ENCODE measurements at places on chromosomes 3 and 15. TPM values are rescaled to one million over a fixed set of nuclear protein-coding genes. Genes with fewer than 3 reads are reported as not detected.

- H3K36me3 ChIP-seq: no peaks in the 10 kb centered on the region
- no peak overlapping the region for H3K4me3 ChIP-seq
- no peaks in the 10 kb centered on the region for H3K27me3 ChIP-seq
Observed at GRCh38 chr3:126763035-126763434, 59.0 kb downstream of the CHCHD6 start.

DNA sequence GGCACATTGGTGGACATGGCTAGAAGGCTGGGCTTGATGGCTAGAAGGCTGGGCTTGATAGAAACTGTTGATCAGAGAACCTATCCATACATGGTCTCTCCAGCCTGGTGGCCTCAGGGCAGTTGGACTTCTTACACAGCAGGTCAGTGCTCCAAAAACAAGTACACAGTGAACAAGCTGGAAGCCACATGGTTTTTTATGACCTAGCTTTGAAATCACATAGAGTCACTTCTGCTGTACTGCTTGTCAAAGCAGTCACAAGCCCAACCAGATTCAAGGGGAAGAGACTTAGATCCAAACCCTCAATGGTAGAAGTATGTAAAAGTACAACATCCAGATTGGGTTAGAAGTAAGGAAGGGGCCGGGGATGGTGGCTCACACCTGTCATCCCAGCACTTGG lies 89.4 kb upstream of the HES1 start:
- no peak overlapping the region for H3K27ac ChIP-seq
- peaks cover 21% of the 10 kb centered on the region for H3K4me1 ChIP-seq
- no peak for DNase-seq
- H3K4me3 ChIP-seq: no peak overlapping the region

Gene PLCB2
- 61.9 TPM for total RNA-seq

- H3K27ac ChIP-seq: no peak overlapping the region
- H3K4me3 ChIP-seq: no peak overlapping the region
- no peaks in the 10 kb centered on the region for H3K27me3 ChIP-seq
- DNase-seq: no peak
- no peaks in the 10 kb centered on the region for H3K36me3 ChIP-seq
- H3K4me1 ChIP-seq: peaks cover 31% of the 10 kb centered on the region
Observed at GRCh38 chr15:71685420-71685993, 124.8 kb upstream of the NR2E3 start.

- no peak overlapping the region for H3K4me3 ChIP-seq
- H3K27me3 ChIP-seq: no peaks in the 10 kb centered on the region
- H3K27ac ChIP-seq: no peak overlapping the region
- H3K36me3 ChIP-seq: peaks cover 7% of the 10 kb centered on the region
Observed at GRCh38 chr3:43695443-43695842, 4.7 kb downstream of the ABHD5 start.

GRCh38 chr3:188266562-188267274 lies 112.8 kb downstream of the LPP start:
- peak; percentile 75 for DNase-seq
- peak overlapping the region; percentile 15 for H3K4me3 ChIP-seq
- no peaks in the 10 kb centered on the region for H3K27me3 ChIP-seq

Gene FBLN2
- total RNA-seq: 7.4 TPM

GRCh38 chr3:81967393-81967792 lies 205.9 kb upstream of the GBE1 start:
- H3K4me1 ChIP-seq: no peaks in the 10 kb centered on the region
- H3K27me3 ChIP-seq: no peaks in the 10 kb centered on the region
- H3K4me3 ChIP-seq: no peak overlapping the region
- no peaks in the 10 kb centered on the region for H3K36me3 ChIP-seq

GRCh38 chr3:33089515-33089914 lies 7.4 kb downstream of the GLB1 start:
- no peak overlapping the region for H3K4me3 ChIP-seq
- DNase-seq: no peak
- H3K36me3 ChIP-seq: peaks cover 49% of the 10 kb centered on the region
- H3K4me1 ChIP-seq: no peaks in the 10 kb centered on the region
- H3K27ac ChIP-seq: no peak overlapping the region
- no peaks in the 10 kb centered on the region for H3K27me3 ChIP-seq

DNA sequence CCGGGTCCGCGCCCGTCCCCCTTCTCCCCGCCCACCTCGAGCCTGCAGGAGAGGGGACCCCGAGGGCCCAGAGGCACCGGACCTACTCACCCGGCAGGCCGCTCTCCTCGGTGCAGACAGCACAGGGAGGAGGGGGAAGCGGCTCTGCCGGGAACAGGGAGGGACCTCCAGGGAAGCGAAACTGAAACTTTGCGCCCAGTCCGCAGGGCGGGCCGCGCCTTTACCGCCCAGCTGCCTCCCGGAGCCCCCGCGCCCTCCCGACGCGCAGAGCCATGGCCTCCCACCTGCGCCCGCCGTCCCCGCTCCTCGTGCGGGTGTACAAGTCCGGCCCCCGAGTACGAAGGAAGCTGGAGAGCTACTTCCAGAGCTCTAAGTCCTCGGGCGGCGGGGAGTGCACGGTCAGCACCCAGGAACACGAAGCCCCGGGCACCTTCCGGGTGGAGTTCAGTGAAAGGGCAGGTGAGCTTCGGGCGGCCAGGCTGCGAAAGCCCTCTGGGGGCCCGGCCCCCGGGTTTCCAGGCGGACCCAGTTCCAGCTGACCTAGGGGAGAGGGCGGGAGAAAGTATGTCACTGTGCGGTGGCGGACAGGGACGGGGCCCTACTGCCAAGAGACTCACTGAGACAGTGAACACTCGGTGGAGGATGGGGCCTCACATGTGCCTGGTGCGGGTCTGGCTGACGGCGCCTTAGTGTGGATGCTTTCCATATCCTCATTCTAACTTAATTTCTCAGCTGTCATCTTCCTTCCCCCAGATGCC lies at the start of the genes DTX3L and PARP9:
DTX3L (plus strand) TSS at position 184 of the 758 bp plus-strand sequence; CDS start at position 273, 89 bp downstream.
PARP9 (minus strand) TSS at position 146 of the 758 bp plus-strand sequence. CDS start 4,680 bp downstream, outside the sequence.
- peaks cover 43% of the 10 kb centered on the region for H3K36me3 ChIP-seq
- peak; percentile 78 for DNase-seq
- peak within 1 kb of the TSS; percentile 95 for H3K27ac ChIP-seq
- peak within 1 kb of the TSS; percentile 92 for H3K4me3 ChIP-seq

Gene MYZAP
- total RNA-seq: 0.72 TPM

DNA sequence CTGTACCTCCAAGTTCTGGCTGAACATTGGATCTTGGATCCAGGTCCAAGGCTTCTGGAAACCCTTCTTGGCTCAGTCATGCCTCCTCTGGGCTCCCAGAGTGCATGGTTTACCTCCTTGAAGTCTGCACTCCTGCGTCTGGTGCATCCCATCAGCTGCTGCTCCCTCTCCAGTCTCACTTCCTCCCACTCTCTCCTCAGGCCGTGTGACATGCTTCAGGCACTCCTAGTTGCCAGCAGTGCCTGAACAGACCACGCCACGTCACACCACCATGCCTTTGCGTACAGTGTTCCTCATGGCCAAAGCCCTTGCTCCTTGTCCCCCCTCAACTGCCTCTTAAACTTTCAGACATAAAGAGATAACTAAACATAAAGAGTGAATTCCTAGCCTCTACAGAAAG lies 5.7 kb downstream of the GPR27 start:
- H3K4me1 ChIP-seq: no peaks in the 10 kb centered on the region
- H3K27me3 ChIP-seq: peaks cover 41% of the 10 kb centered on the region
- H3K36me3 ChIP-seq: no peaks in the 10 kb centered on the region
- no peak overlapping the region for H3K27ac ChIP-seq

DNA sequence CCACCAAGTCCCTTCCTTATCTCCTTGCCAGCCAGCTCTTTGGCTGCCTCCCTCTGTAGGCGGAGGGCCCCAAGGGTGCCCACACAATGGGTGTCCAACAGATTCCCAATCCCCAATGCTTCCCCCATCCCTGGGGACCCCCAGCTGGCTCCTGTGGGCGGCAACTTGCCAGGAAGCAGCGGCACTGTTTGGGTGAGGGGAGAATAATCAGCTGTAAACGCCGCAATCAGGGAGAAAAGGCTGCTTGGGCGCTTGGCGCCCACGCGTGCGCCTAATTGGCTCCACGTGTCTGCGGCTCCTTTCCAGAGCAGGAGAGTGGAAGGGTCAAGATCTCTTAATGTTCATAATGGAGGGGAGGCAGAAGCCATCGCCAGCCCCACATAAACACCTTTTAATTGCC lies 67.9 kb upstream of the TMEM115 start:
- DNase-seq: no peak
- no peaks in the 10 kb centered on the region for H3K4me1 ChIP-seq
- no peaks in the 10 kb centered on the region for H3K36me3 ChIP-seq

Gene LRRC2
- 2.8 TPM for total RNA-seq

- H3K36me3 ChIP-seq: no peaks in the 10 kb centered on the region
- H3K4me3 ChIP-seq: no peak overlapping the region
- H3K4me1 ChIP-seq: no peaks in the 10 kb centered on the region
- no peak for DNase-seq
- no peak overlapping the region for H3K27ac ChIP-seq
Observed at GRCh38 chr3:112405845-112406244, 72.9 kb downstream of the CD200 start.

- no peaks in the 10 kb centered on the region for H3K4me1 ChIP-seq
- no peak overlapping the region for H3K4me3 ChIP-seq
- H3K27ac ChIP-seq: no peak overlapping the region
- H3K36me3 ChIP-seq: no peaks in the 10 kb centered on the region
- H3K27me3 ChIP-seq: no peaks in the 10 kb centered on the region
Observed at GRCh38 chr3:133856316-133856715, 39.4 kb downstream of the RAB6B start.

Gene DCLK3
- total RNA-seq: not detected

Gene ROPN1B
- not detected for total RNA-seq

GRCh38 chr15:76064375-76064774 lies 4.6 kb downstream of the TMEM266 start:
- peaks cover 6% of the 10 kb centered on the region for H3K4me1 ChIP-seq
- no peak overlapping the region for H3K4me3 ChIP-seq
- no peak overlapping the region for H3K27ac ChIP-seq
- H3K27me3 ChIP-seq: peaks cover 42% of the 10 kb centered on the region

DNA sequence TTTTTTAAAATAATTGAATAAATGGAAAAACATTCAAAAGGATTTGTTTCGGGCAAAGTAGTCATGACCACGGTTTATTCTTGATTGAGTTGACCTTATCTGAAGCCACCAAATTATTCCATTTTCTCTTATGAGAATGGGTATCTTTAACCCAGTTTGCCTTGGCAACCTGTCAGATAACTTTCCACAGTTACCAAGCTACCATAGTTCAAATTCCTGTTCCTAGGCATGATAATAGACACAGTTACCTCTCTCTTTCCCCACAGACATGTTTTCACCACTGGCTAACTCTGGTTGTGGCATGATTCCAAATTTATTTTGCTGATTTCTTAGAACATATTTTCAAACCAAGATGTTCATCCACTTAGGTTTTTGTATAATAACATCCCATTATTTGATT lies 84.9 kb downstream of the NECTIN3 start:
- DNase-seq: no peak
- H3K27ac ChIP-seq: no peak overlapping the region
- no peaks in the 10 kb centered on the region for H3K4me1 ChIP-seq
- H3K27me3 ChIP-seq: no peaks in the 10 kb centered on the region
- no peak overlapping the region for H3K4me3 ChIP-seq
- H3K36me3 ChIP-seq: peaks cover 15% of the 10 kb centered on the region

- H3K36me3 ChIP-seq: no peaks in the 10 kb centered on the region
- H3K4me3 ChIP-seq: no peak overlapping the region
- no peak for DNase-seq
- no peaks in the 10 kb centered on the region for H3K27me3 ChIP-seq
Observed at GRCh38 chr3:29605845-29606244, 325.0 kb downstream of the RBMS3 start.

DNA sequence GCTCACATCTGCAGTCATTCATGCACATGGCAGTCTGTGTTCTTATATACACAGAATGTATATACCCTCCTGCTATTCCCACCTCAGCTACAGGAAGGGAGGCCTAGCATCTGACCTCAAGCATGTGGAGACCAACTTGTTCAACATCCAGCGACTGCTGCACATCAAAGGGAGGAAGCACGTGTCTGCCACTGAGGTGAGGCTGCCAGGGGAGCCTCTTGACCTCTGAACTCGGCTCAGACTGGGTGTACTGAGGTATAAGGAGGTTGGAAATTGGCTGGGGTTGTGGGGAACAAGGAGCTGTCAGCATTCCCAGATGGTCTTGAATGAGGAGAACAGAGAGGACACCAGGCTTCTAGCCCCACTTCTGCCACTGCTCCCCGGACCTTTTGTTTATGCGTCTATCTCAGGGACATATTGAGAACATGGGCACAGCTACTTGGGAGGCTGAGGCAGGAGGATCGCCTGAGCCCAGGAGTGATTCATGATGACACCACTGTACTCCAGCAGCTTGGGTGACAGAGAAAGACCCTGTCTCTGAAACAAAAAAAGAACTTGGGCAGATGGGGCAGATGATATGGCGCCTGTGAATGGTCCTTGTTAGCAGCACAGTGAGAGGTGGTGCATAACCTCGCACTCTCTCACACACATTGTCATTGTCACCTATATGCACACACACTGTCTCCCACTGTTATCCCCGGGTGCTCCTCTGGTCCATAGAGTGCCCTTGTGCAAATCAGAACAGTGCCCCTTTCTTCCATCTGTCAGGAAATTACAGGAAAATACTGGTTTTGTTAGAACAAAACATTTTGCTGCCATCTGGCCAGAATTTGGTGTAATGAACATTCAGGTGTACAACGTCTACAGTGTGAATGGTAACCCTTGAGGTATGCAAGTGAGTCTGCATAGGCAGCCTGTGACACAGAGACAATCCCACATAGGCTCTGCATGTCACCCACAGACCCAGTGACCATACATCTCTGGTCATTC lies 5.4 kb downstream of the VILL start:
- peaks cover 12% of the 10 kb centered on the region for H3K4me1 ChIP-seq
- no peaks in the 10 kb centered on the region for H3K36me3 ChIP-seq
- H3K27ac ChIP-seq: no peak overlapping the region
- H3K4me3 ChIP-seq: no peak overlapping the region

DNA sequence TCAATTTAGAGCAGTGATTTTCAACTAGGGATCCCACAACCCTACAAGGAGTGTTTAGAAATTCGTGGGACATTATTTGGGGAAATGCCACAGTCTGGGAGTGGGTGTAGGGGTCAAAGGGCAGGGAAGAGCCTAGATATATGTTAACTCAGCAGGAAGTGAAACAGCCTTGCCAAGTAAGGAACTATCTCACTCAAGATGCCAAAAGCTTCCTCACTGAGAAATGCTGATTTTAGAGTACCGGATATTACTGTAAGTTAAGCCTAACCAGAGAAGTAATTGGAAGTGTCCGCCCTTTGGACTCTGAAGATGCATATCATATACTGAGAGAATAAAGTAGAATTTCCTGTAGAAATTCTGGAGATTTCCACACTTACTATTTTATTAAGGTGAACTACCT lies 158.6 kb downstream of the BBX start:
- peaks cover 9% of the 10 kb centered on the region for H3K4me1 ChIP-seq
- H3K27me3 ChIP-seq: no peaks in the 10 kb centered on the region
- H3K27ac ChIP-seq: no peak overlapping the region
- DNase-seq: no peak
- no peaks in the 10 kb centered on the region for H3K36me3 ChIP-seq

GRCh38 chr3:127668906-127669305 lies 3.8 kb upstream of the ABTB1 start:
- H3K27ac ChIP-seq: no peak overlapping the region
- no peak for DNase-seq
- H3K27me3 ChIP-seq: no peaks in the 10 kb centered on the region
- H3K36me3 ChIP-seq: peaks cover 10% of the 10 kb centered on the region

GRCh38 chr15:70321172-70321819 lies 223.6 kb upstream of the TLE3 start:
- no peaks in the 10 kb centered on the region for H3K36me3 ChIP-seq
- peaks cover 15% of the 10 kb centered on the region for H3K4me1 ChIP-seq
- peak; percentile 23 for DNase-seq
- no peaks in the 10 kb centered on the region for H3K27me3 ChIP-seq
- H3K4me3 ChIP-seq: no peak overlapping the region

- peak overlapping the region; percentile 73 for H3K4me3 ChIP-seq
- H3K27me3 ChIP-seq: no peaks in the 10 kb centered on the region
- peaks cover 32% of the 10 kb centered on the region for H3K4me1 ChIP-seq
- DNase-seq: no peak
- peak overlapping the region; percentile 74 for H3K27ac ChIP-seq
- H3K36me3 ChIP-seq: peaks cover 20% of the 10 kb centered on the region
Observed at GRCh38 chr15:40471808-40472150, 995 bp downstream of the CHST14 start.

All from SJSA1 (cell line).